Erythroblast (primary cell): ENCODE measurements at places on chromosomes 7 and 10.
A peak's percentile ranks its signal among the peaks of the same experiment; 100 is the strongest.

GRCh38 chr7:32206987-32207386, 136.8 kb upstream of the PDE1C start:
- no peak for DNase-seq

- DNase-seq, result no peak
Observed at GRCh38 chr10:79299397-79300241, 47.6 kb upstream of the PPIF start.

- DNase-seq, result peak; percentile 85
Observed at GRCh38 chr7:23106057-23106822, 655 bp downstream of the KLHL7 start.

- peak; percentile 36 for DNase-seq
Observed at GRCh38 chr7:138500892-138501291, 40.8 kb downstream of the TRIM24 start.

- no peak for DNase-seq
Observed at GRCh38 chr10:132141076-132141475, 45.7 kb upstream of the DPYSL4 start.

- no peak for DNase-seq
Observed at GRCh38 chr7:151081170-151082101, 827 bp upstream of the FASTK start.

GRCh38 chr10:127193125-127193524, 3.3 kb downstream of the INSYN2A start:
- DNase-seq, result no peak

DNA sequence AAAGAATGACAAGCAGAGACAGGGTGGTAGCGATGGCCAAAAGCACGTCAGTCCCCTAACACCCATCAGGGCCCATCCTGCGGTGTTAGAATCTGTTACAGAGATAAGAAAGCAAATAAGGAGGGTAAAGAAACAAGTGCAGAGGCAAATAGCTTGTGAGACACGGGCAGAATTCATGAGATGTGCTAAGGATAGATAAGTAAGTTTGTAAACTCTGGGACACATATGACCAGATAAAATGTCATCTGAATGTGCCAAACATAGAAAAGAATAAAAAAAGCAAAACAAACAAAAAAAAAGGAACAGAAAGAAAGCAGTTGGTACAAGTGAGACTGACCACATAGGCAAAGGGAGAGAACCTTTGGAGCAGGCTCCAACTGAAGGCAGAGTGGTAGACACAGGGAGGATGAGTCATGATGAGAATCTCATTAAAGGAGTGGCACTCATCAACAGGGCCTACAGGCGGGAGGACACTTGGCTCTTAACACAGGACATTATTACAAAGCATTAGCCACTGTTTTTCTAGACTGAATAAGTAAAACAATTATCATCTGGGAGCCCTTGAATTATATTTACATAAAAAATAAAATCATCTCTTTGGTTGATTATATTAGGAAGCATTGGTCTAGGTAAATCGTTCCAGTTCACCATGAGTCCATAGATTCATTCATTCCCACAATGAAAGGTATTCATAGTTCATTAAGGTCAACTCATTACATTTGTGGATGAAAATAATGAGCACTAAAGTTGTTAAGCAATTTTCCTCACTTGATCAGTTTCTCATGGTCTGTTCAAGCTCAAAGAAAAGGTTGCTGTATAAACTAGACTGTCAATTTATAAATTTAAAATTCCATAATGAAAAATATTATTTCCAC, 21.5 kb upstream of the EPHB6 start:
- peak; percentile 86 for DNase-seq
